Right cardiac atrium (tissue), 5 donors: ENCODE measurements at places on chromosomes 12 and 14.
A peak's percentile ranks its signal among the peaks of the same experiment; 100 is the strongest.

DNA sequence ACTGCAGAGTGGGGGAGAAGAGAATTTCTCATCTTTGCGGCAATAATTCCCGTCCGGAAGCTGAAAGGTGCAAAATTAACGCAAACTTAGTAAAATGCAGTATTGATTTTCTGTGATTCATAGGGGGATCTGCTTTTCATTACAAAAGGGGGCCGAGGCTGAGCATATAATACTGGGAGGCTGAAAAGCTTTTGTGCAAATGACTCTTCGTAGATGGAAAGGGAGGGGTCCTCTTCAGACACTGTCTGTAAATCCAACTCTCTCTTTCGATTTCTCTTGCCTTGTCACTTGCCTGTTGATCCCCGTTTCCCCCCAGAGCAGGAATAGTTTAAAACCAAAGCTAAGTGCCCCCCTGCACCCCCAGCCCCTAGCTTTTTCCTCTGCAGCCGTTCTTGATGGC is 258.2 kb downstream of the VRK1 start:
- DNase-seq = no peak

DNA sequence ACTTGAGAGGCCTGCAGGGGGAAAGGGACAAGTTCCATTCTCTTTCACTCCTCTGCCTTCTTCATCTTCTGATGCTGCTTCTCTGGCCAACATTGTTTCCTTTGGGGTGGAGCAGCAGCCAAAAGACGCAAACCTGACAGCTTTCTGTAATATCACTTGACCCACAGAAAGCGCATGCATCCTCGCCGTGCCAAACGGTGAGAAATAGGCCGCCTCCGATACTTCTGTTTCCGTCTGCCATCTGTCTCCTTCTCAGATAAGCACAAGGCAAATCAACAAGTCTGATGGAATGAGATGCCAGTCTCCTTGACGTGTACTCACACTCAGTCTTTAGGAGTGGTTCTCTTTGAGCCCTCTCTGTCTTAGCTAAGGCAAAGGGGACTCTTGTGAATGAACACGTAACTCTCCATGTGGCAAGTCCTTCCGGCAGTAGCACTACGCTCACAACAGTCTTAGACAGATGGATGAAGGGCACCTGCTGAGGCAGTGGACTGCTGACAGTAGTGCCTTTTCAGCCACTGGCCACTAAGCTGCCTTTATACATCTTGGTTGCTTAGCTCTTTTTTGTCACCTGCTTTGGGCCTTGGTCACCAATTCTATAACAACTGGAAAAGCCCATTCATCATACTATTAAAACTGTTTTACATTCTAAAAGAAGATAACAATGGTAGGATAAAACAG is 214.1 kb downstream of the FBXL14 start:
- no peak for DNase-seq

- no peak for DNase-seq
Measured at GRCh38 chr14:44564908-44565307, 57.8 kb upstream of the FSCB start.

- no peak for DNase-seq
Measured at GRCh38 chr12:75892731-75893408, 138.7 kb downstream of the PHLDA1 start.

GRCh38 chr12:108807476-108807875 is 49.9 kb downstream of the SSH1 start:
- DNase-seq = no peak

DNA sequence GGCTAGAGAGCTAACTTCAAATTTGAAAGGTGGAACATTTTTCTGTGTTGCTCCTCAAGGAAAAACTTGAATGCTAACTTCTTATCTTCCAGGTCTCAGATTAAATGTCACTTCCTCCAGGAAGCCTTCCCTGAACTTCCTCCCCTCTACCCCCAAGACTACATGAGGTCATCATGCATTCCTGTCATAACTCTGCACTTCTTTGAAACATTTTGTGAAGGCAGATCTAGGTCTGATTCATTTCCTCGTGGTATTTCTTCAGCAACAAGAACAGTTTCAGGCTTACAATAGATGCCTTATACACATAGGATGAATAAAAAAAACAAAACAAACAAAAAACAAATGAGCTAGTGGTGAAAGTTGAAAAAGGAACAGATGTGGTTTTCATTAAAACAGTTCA is 97.1 kb upstream of the SRRM4 start:
- DNase-seq = no peak

- DNase-seq = peak; percentile 91
Measured at GRCh38 chr12:124457287-124458219, 109.9 kb downstream of the NCOR2 start.

- no peak for DNase-seq
Measured at GRCh38 chr14:53430870-53431269, 277.7 kb upstream of the DDHD1 start.

- DNase-seq = peak; percentile 59
Measured at GRCh38 chr12:109727039-109727723, 13.6 kb downstream of the FAM222A start.

DNA sequence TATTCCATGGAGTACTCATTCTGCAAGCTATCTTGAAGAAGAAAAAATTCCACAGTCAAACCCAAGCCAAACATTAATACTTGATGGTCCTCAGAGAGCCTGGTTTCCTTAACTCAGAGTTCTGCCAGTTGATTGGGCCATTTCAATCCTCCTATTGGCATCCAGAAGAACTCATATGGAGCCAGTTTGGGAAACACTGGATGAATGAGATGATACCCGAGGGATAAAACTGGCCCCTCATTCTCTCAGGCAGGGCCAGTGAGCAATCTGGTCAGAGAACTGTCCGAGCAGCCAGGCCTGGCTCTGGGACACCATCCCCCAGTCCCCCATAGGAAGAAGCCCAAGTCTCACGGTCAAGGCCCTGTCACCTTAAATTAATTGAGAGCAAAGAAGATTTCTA is 48.8 kb downstream of the NUAK1 start:
- DNase-seq = peak; percentile 69

- DNase-seq = peak; percentile 55
Measured at GRCh38 chr12:31728289-31728916, 418 bp downstream of the AMN1 start.

DNA sequence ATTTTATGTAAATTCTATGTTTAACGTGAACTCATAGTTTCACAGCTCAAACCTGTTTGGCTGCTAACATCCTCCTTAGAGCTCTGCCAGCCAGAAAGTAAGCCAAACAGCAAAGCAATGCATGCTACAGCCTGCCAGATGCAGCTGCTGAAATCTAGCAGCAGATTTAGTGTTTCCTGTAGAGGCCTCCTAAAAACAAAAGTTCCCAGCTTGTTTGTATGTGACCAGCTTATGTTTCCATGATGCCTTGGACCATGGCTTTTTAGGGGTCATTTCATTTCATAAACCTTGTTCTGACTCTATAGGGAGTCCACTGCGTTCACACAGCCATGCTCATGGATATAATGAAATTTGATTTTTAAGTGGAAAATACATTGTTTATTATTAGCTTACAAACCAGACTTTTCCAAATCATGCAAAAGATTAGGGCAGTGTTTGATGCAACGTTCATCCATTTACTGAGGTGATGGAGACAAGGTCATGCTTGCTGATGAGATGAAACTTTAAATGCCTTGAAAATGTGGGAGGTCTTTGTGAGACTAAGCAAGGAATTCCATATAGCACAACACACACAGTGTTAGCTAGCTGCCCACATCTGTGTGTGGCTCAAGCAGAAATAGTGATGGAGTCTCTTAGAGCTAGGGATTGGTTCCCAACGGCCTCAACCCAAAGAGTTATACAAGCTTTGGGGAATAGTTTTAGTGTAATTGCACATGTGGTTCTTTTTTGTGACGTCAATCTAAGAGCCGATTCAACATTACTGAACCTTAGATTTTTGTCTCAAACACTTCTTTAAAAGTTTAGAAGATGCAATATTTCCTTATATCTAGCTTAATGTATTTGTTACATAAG is 157.5 kb upstream of the LRIG3 start:
- DNase-seq = peak; percentile 42

DNA sequence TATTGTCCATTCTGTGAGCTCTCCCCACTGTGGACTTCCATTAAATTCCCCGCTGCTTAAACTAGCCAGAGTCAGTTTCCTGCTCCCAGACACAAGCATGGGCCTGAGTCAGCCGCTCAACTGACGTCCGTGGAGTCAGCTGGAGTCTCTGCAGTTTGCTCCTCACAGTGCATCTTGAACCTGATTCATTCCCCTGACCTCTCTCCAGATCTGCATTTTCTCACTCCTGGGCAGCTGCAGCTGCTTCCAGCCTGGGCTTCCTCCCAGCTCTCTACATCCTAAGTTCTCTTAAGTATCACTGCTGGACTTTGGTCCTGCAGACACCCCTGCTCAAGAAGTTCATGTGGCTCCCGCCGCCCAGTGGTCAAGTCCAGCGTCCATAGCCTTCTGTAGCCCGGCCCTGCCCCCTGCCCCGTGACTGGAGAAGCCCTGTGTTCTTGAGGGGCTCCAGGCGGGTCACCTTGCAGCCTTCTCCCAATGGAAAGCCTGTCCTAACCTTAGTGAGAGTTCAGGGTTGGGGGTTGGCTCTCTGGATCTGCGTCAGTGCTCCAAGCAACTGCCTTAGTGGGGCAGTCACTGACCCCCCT is 20.0 kb downstream of the NFKBIA start:
- peak; percentile 76 for DNase-seq

GRCh38 chr14:92948647-92949046 is 25.7 kb downstream of the CHGA start:
- DNase-seq = peak; percentile 57

DNA sequence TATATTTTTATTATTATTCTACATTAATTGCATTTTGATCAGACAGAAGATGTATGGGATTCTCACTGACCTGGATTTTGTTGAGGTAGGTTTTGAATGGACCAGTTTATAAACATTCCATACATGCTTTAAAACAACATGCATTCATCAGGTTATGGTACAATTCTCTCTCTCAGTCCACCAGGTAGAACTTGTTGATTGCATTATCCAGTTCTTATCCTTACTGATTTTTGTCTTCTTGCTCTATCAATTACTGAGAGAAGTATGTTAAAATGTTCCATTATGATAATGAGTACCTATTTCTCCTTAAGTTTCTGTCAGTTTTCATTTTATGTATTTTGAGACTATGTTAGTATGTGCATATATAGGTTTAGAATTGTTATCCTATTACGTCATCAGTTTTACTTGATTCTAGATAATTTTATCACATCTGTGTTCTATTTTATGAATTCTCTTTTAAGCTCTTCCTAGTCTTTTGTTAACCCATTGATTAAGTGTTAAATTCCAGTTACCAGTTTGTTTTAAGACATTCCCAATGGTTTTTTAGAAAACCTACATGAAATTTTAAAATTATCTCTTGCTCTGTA is 50.6 kb downstream of the EP400 start:
- DNase-seq = no peak

- DNase-seq = no peak
Measured at GRCh38 chr14:36506732-36507614, 13.1 kb downstream of the NKX2-1 start.

DNA sequence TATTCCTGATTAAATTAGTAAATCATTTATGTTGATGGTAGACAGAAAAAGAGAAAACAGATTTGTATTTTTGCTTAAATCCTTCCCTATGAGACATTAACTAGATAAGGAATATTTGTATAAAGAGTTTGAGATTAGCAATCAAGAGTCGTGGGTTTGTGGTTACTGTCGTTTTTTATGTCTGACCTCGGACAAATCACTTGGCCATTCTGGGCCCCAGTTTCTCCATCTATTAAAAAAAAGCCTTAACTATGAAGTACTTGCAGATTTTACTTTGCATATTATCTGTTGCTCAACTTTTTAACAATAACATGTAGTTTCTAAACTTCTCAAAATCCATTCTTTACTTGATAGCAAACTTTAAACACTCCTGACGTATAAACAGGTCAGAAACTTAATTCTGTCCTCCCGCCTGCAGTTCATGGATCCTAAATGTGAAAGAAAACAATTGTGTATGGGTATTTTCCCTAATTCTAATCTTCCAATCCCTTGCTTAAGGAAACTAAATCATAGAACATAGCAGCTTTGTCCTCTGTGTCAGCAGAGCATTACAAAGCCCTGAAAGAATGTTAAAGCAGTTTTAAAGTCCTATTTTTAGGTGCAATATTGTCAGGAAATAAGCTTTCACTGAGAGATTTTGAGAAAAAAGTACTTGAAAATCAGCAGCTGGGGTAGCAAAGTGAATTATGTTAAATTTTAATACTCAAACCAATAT is 118.2 kb downstream of the GPR135 start:
- DNase-seq = no peak

- no peak for DNase-seq
Measured at GRCh38 chr12:108668542-108668941, 34.8 kb upstream of the SELPLG start.

DNA sequence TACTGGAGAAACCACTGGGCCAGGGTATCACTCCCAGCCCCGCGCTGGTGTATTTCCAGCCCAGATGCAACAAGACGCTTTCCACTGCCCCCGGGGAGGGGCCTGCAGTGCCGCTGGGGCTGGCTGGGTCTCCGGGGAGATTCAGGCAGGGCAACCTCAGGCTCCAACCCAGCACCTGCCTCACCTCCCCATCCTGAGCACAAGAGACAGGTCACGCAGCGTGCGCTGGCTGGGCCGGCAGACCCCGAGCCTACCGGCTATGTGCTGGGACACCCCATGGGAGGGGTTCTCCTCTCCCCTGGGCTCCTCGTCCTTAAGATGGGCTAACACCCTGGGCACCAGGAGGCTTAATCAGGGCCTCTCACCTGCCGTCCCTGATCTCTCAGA is 80.9 kb downstream of the RFLNA start:
- no peak for DNase-seq
